WERI-Rb-1 (cell line): ENCODE measurements at places on chromosomes 13 and 19.

- DNase-seq = no peak
Observed at GRCh38 chr13:59176775-59177174, 987.0 kb downstream of the DIAPH3 start.

GRCh38 chr13:68810660-68811059 lies 1297.0 kb upstream of the ATXN8OS start:
- no peak for DNase-seq

DNA sequence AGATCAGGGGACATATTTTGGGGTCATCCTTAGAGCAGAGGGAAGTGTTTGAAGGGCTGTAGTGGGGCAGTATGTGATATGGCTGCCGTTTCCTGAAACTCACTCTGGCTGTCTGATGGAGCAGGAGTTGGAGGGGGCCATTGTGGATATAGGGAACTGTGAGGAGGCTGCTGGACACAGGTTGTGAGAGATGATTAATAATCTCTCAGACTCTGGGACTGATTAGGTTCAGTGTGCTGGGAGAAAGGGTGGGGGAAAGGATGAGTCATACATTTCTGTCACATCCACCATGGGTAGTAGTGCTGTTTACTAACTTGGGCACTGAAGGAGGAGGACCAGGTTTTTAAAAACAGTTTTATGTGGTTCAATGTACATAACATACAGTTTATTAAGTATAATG lies 4.8 kb downstream of the B3GLCT start:
- DNase-seq = peak; percentile 7

DNA sequence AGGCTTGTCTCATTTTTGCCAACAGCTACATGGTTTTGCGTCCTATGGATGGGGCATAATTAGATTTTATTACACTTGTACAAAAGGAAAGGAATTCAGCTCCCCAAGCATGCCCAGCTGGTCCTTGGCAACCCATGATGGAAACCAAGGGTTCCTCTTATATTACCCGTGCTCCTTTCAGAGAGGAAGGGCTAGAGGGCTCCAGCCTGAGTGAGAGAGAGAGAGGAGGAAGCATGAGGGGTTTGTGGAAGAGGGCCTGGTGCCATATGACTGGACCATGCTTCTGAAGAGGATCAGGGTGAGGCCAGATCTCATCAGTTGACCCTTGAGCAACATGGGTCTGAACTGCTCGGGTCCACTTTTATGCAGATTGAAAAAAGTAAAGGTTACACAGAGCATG lies 3.5 kb upstream of the RPS9 start:
- no peak for DNase-seq

DNA sequence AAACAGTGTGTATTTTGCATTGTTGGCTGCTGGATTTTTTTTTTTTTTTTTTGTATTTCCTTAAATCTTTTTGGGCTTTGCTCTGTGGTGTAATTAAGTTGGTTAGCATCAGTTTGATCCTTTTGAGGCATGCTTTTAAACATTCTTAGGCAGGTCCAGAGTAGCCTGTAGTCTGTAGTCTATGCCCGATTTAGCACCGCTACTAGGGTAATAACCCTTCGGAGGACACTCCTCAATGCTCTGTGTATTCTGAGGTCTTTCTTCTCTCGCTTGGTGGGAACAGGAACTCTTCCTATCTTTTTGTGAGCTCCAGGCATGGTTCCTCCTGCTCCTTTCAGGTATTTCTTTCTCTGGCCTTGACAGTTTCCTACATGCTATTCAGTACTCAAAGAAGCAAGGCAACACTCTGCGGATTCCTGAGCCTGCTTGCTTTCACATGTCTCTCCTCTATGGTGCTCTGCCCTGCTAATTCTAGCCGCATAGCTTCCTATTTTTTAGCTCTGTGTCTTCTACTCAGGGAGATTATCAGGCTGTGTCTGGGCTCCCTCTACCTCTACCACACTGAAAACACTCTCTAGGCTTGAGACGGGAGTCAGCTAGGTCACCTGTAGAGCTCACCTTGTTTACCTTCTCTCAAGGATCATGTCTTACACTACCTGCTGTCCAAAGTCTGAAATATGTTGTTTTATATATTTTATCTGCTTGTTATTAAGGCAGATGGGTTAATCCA lies 195.1 kb downstream of the NDFIP2 start:
- no peak for DNase-seq

GRCh38 chr19:13884726-13885591 lies 8.0 kb downstream of the NANOS3 start:
- no peak for DNase-seq

- DNase-seq = no peak
Observed at GRCh38 chr19:17550076-17550667, 5.3 kb upstream of the COLGALT1 start.

GRCh38 chr13:31427151-31428100 lies 227.7 kb downstream of the B3GLCT start:
- no peak for DNase-seq

DNA sequence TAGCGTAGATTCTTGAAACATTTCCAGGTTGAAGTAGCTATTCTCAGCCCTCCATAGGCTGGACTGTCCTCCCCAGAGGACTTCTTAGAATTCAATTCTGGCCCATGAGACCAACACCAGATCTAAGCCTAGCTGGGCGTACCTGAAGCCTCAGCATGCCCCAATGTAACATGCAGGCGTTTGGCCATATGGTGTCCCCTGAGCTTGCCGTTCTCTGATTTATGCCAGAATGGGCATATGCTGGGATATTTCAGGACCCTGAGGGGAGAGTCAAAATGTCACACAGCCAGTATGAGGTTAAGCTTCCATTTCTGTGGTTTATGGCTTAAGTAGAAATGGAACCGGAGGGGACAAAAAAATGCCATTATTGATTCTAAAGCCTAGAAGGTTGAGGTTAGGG lies 317.7 kb upstream of the OBI1 start:
- DNase-seq = no peak

DNA sequence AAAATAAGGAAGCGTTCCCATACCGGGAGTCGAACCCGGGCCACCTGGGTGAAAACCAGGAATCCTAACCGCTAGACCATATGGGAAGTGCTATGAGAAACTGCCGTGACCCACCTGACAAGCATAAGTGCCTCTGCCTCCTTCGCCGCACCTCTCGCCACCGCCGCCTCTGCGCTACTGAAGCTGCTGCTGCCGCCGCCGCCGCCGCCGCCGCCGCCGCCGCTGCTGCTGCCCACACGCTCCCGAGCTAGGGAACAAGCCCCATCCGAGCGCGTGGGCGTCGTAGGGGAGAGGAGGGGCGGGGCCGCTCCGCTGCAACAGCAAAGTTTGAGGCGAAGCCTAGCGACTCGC lies 610 bp upstream of the WBP4 start:
- DNase-seq = peak; percentile 67

GRCh38 chr13:20101467-20102316 lies 59.2 kb downstream of the GJA3 start:
- no peak for DNase-seq

- DNase-seq = no peak
Observed at GRCh38 chr13:98990701-98991100, 12.8 kb upstream of the DOCK9 start.

- DNase-seq = no peak
Observed at GRCh38 chr13:29908416-29909080, 58.1 kb upstream of the UBL3 start.

GRCh38 chr13:22265563-22265962 lies 594.7 kb downstream of the FGF9 start:
- DNase-seq = no peak

DNA sequence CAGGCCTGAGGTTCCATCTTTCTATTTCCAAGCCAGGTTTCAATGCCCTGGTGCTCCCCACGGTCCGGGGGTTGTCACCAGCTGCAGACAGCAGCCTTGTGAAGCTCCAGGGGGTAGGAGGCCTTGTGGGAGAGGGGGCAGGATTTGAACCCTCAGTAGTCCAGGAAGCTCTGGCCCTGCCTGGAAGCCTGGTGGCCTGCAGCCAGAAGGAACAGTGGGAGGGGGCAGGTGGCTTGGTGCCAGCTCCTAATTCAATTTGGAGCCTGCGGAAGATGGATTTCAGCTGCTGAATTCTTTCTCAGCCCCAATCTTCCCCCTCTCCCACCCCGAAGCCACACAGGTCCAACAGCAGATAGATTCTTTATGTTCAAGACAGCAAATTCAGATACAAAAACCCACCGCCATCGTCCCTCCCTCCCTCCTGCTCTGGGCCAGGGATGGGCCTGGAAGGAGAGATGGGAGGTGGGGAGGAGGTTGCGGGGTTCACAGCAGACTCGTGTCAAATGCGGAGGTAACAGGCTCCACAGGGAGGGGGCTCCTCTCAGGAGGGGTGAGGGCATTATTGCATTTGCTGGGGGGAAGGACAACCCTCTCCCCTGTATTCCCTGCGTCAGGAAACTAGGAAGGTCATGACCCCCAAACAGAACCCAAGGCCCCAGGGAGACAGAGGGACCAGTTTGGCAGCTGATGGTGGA lies 2.4 kb upstream of the PTGER1 start:
- DNase-seq = no peak

DNA sequence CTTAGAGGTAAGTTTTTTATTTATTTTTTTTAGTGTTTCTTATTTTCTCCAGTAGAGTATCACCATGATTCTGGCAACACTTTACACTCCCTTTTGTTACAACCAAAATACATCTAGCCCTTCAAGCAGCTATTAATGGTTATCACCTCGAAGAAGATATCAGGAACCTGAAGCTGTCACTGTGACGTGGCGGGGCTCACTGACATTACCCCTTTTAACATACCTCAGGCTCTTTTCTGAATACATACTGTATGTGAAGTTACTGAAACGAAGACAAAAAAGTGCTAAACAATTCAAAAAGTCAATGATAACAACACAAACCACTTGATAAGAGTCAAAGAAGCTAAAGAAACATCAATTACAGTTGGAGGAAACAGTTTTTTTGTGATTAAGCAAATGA lies 1218.7 kb downstream of the EFNB2 start:
- no peak for DNase-seq

DNA sequence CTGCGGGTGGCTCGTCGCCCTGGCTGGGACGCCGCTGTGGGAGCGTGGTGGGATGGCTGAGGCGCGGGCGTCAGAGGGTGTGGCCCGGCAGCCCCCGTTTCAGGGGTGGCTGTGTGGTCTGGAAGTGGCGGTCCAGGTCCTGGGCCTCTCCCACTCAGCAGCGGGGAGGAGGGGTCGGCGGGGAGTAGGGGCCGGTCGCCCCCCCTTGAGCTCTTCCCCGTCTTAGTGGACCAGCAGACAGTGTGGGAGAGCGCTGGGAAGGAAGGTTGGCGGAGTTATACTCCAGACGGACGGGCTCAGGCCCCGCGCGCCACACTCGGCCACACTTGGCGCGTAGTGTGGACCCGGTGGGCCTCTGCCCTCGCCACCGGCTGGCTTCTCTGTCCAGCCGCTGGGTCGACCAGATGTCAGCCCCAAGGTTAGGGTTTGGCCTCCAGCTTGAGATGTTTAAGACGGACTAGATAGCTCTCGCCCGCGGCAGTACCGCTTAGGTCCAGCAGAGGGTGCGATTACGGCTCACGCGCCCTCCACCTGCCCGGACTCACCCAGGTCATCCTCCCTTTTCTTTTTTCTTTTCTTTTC lies 21.7 kb upstream of the ZNF429 start:
- DNase-seq = peak; percentile 78

- DNase-seq = no peak
Observed at GRCh38 chr13:106139377-106139776, 396.1 kb downstream of the EFNB2 start.

- no peak for DNase-seq
Observed at GRCh38 chr13:33639158-33639557, 178.8 kb upstream of the RFC3 start.

GRCh38 chr13:29111446-29111845 lies 291.3 kb downstream of the MTUS2 start:
- no peak for DNase-seq

DNA sequence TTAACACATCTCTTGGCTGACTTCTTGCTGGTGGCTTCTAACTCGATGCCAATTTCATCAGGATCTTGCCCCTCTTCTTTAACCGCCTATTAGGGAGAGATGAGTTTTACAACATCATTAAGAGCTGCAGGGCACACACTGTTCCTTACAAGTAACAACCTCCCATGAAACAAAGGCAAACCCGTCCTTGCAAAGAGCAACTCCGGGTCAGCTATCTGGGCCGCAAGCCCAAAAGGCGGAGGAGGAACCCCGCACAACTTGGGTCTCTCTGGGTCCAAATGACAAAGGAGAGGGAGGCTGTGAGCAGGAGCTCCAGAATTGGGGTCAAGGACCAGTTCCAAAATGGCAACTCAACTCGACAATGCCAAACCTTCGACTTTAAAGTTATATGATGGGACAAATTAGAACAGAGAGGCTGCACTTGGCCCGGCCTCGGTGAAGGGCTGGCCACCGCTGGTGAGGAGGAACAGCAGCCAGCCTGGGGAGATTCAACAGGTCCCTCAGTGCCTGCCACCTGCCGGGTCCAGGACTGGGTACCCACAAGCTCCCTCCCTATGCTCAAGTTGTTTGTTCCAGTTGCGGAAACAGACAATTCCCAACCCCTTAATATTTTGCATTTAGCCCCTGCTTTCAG lies 1.1 kb downstream of the SAFB2 start:
- no peak for DNase-seq

DNA sequence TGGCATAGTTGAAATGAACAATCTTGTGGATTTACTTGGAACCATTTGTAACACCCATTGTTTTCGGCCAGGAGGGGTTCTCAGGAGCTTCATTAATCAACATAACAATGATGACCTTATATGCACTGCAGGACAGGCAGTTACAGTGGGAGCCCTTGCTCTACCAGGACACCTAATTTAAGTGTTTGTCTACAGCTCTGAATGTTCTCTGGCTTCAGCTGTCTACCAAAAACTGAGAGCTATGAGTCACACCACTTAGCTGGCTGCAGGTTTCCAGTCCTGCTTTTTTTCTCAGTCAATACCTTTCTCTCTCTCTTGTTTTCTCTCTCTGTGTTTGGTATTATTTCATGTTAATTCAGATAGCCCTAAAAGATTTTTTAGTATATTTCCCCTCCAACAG lies 105.4 kb upstream of the MBNL2 start:
- no peak for DNase-seq

DNA sequence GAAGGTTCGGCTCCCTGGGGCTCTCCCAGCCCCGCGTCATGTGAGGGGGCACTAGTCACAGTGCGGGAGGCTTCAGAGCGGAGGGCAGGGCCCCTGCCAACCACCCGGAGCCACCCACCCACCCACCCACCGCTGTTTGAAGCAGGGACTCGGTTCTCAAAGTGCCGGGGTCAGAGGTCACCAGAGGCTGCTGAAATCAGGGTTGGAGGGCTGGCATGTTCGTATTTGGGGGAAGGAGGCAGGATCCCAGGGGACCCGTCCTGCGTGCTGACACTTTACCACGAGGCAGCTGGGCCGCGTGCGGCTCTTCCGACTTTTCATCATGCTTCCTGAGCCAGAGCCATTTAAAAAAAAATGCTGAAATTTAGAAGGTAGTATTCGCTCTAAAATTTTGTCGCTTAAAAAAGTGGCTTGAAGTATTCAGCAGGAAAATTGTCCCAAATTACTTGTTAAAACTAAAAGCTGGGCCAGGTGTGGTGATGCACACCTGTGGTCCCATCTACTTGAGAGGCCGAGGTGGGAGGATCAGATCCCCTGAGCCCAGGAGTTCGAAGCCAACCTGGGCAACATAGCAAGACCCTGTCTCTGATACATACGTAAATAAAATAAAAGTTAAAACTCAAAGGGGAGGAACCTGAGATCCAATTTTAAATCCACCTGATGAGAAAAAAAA lies 21.2 kb downstream of the ATP11A start:
- no peak for DNase-seq

- DNase-seq = no peak
Observed at GRCh38 chr13:99704390-99704789, 203.1 kb downstream of the TM9SF2 start.

- peak; percentile 76 for DNase-seq
Observed at GRCh38 chr19:40191836-40192646, 815 bp downstream of the MAP3K10 start.
